ENCODE measurements at places on chromosomes 2 and 18.

- DNase-seq, result no peak
Observed at GRCh38 chr2:180910831-180911665, 69.4 kb upstream of the UBE2E3 start.

- DNase-seq, result no peak
Observed at GRCh38 chr2:208627110-208627884, 220.7 kb downstream of the PTH2R start.

DNA sequence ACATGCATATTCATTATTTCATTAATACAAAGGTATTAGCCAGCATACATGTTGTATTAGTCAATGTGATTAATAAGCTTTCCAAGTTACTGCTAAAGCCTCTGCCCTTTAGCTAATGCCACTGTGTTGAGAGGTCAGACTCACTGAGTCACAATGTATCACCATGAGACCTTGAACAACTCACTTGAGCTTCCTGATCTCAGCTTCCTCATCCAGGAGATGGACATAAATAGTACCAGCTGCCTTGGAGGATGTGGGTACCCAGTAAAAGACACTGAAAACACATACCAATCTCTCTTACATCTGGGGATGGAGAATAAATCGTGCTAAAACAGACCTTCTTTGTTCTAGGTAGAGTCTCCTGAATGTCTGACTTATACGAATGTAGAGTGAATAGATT lies 224.6 kb downstream of the EPHA4 start:
- DNase-seq, result no peak

GRCh38 chr2:47737191-47737975 lies 45.6 kb upstream of the MSH6 start:
- no peak for DNase-seq

DNA sequence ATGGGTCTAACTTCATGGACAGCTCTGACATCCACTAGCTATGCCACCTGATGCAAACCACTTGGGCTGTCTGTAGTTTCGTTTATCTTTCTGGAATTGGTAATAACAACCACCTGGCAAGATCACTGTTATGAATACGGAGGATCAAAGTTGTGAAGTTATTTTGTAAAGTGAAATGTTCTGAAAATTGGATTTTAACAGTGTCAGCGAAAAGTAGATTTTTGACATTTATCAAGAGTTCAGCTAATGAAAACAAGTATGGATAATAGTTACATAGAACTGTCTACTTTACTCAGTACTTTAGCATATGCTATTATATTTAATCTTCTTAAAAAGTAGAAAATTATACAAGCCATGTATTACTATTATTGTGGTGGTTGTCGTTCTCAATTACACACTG lies 813.8 kb downstream of the RNF144A start:
- DNase-seq, result no peak

DNA sequence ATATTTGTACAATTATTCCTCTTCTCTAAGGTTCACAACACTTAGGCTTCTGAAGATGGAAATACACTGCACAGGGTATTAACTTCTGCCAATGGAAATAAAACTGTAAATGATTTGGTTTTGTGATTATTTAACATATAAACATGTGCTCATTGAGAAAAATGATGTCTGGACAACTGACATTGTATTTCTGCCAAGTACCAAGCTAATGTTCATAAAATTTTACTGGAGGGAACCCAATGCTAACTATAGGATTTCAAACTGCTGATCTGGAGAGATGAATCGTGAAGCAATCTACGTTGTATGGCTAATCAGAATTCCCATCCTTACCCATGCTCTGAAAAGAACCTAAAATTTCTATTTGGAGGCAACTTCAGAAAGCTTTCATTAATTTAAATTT lies 279.7 kb downstream of the NRXN1 start:
- no peak for DNase-seq

DNA sequence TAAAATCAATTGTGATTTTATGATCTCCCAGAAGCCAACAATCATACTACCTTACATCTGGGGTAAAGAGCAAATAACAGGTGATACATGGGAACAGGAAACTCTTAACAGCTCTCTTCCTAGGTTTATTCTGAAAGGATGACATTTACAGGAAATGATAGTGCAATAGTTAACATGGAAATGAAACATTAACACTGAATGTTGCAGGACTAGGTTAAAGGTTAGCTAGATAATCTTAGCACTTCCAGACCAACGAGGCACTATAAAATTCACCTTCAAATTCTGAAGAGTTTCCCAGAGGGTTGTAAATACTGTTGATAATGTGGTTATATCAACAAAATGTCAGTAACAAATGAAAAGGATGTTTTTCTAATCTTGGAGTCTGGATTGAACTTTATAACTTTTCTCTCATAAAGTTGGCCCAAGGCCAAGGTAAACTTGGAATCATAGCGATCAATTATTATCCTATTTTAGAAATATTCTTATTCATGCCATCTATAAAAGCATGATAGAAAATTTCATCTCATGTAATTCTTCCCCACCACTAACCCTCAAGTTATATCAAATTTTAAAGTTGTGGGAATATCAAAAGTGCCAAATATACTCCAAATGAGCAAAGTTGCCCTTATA lies 32.9 kb upstream of the GCG start:
- DNase-seq, result no peak

- DNase-seq, result no peak
Observed at GRCh38 chr2:85071096-85071495, 62.1 kb upstream of the TCF7L1 start.

DNA sequence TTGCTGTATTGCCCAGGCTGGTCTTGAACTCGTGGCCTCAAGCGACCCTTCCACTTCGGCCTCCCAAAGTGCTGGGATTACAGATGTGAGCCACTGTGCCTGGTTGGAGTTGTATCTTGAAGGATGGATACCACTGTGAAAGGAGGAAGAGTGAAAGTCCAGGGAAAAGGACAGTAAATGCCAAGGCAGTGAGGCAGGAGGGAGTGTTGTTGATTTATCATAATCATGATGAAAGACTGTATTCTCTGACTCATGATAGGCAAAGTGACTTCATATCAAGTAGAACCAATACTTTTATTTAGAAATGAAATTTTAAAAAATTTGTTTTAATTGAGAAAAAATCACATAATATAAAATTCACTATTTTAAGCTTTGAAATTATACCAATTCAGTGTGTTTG lies 162.3 kb downstream of the ARHGAP28 start:
- DNase-seq, result no peak

DNA sequence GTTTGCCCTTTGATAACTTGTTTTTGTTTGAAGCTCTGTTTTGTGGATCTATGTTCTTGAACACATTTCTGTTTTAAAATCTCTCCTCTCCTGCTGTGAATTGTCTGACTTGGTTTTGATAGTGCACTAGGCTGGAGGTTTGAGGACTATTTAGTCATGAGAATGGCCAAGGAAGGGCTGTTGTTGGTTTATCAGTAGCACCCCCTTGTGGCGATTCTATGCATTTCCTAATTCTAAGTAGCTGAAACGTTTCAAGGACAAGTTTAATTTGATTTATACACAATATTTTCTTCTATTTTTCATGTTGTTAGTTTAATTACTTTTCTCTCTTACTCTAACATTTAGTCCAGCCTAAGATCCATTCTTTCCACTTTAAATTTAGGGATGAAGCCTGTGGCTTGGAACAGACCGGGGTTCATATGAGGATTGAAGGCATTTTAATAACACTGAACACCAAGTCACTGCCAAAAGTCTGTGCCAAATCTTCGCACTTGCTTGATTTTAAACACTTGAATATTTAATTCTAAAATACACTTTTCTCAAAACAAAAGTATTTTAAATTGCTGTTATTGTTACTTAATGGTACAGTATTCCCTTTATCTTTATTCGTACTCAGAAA lies 166.0 kb downstream of the SOCS6 start:
- peak; percentile 1 for DNase-seq

GRCh38 chr2:23244617-23245016 lies 140.4 kb upstream of the KLHL29 start:
- DNase-seq, result no peak

- no peak for DNase-seq
Observed at GRCh38 chr2:121297217-121297830, 12.3 kb upstream of the TFCP2L1 start.

DNA sequence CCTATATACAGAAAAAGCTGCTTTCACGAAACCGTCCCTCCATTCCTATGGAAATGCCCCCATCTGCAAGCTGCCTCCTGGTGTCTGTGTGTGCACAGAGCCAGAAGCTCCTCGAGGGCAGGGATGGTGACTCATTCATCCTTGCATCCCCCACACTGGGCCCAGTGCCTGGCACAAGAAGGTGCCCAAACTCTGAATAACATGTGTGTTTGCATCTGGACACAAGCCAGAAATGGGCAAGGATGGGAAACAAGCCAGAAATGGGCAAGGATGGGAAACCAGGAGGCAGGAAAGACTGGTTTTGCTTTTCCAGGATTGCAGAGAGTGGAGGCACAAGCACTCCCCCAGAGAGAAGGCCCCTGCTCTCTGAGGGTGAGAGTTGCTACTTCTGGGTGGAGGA lies 313.9 kb downstream of the CELF4 start:
- DNase-seq, result no peak

- no peak for DNase-seq
Observed at GRCh38 chr2:228613133-228613850, 431.8 kb upstream of the SPHKAP start.

GRCh38 chr2:64932116-64932370 lies 57.2 kb upstream of the SLC1A4 start:
- DNase-seq, result no peak

DNA sequence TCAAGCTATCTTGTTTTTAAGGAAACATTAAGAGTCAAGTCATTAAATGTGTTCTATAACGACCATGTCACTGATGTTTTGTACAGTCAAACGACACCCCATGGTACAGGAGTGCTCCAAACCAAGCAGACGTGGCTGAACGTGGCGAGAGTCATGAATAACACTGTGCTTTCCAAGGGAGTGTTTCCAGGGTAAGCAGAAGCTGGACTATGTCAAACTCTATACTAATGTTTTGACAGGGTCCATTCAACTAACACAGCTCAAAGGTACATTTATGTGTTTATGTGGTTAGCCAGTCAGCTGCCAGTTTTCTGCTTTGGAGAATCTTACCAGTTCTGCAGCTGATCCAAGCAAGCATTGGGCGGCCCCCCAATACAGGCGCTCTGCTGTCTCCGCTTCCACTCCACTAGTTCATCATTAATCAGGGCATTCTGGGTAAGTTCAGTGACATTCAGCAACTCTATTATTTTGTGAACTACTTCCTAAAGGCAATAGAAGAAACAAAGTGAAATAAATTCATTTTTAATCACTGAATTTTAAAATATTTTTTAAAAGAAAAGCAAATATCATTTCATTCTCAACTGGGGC lies 16.4 kb downstream of the STAT1 start:
- DNase-seq, result no peak

DNA sequence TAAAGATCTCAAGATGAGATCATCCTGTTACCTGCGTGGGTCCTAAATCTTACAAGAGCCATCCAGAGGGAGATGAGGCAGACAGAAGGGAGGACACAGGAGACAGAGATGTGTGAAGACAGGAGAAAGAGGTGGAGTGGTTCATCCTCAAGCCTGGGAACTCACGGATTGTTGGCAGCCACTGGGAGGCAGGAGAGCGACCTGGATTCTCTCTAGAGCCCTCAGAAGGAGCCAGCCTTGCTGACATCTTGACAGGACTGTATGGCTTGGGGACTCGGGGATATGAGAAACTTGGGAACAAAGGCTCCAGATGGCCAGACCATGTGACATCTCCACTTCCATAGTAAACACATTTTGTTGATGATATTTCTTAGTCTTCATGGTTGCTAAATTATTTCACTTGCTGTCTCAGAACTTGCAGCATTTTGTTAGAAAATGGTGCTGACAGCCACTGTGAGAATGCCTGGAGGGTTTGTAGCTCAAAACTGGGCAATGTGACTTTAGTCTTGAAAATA lies 57.8 kb upstream of the MC2R start:
- no peak for DNase-seq

DNA sequence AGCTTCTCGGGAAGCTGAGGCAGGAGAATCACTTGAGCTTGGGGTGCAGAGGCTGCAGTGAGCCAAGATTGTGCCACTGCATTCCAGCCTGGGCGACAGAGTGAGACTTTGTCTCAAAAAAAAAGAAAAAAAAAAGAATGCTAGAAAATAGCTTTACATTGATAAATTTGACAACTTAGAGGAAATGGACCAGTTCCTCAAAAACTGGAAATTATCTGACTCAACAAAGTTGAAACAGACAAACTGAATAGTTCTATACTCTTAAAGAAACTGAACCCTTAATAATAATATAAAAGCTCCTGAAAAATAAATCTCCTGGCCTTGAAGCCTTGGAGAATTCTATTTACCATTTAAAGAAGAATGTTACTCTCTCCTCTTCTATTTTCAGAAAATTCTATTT lies 151.0 kb upstream of the BCL2L11 start:
- DNase-seq, result no peak

DNA sequence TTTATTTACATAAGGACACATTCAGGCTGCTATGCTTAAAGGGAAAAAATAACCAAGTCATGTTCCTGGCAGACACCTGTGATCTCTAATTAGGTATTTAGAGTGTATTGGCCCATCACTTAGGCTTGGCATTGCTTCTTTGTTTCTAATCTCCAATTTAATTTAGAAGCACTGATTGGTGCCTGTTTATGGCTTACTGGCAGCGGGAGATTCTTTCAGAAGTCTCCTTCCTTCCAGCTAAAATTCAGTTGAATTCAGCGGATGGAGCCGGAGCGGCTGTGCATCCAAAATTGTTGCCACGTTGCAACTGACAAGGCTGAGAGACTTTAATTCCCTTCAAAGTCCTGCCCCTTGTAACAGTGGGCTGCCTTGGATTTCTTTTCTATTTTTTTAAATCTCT lies 66.5 kb downstream of the VWA3B start:
- no peak for DNase-seq

GRCh38 chr2:203857656-203858055 lies 9.9 kb upstream of the CTLA4 start:
- no peak for DNase-seq

DNA sequence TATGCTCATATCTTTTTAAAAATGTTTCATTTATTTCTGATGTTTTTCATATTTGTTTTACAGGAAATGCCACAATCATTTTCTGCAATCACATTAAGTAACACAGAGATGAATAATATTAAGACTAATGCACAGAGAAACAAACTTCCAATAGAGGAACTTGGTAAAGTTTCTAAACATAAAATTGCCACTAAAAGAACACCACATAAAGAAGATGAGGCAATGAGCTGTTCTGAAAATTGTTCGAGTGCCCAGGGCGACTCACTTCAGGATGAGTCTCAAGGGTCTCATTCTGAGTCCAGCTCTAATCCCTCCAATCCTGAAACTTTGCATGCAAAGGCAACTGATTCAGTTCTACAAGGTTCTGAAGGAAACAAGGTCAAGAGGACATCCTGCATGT lies 70.4 kb downstream of the APLF start:
- DNase-seq, result no peak

GRCh38 chr2:159230145-159230877 lies 56.2 kb downstream of the WDSUB1 start:
- DNase-seq, result no peak

GRCh38 chr18:36408606-36409005 lies 111.1 kb downstream of the FHOD3 start:
- DNase-seq, result no peak

- DNase-seq, result no peak
Observed at GRCh38 chr2:227808936-227809335, 4.7 kb upstream of the CCL20 start.

GRCh38 chr2:227671170-227671905 lies 4.7 kb downstream of the SCYGR5 start:
- DNase-seq, result no peak
